CD4-positive, alpha-beta T cell treated with Interleukin-6 at 100 ng/mL for 8 hours (primary cell): ENCODE measurements at places on chromosomes 6 and 20.

- no peak for DNase-seq
These were observed 303.1 kb downstream of the CDH26 start for GRCh38 chr20:60261333-60261732.

DNA sequence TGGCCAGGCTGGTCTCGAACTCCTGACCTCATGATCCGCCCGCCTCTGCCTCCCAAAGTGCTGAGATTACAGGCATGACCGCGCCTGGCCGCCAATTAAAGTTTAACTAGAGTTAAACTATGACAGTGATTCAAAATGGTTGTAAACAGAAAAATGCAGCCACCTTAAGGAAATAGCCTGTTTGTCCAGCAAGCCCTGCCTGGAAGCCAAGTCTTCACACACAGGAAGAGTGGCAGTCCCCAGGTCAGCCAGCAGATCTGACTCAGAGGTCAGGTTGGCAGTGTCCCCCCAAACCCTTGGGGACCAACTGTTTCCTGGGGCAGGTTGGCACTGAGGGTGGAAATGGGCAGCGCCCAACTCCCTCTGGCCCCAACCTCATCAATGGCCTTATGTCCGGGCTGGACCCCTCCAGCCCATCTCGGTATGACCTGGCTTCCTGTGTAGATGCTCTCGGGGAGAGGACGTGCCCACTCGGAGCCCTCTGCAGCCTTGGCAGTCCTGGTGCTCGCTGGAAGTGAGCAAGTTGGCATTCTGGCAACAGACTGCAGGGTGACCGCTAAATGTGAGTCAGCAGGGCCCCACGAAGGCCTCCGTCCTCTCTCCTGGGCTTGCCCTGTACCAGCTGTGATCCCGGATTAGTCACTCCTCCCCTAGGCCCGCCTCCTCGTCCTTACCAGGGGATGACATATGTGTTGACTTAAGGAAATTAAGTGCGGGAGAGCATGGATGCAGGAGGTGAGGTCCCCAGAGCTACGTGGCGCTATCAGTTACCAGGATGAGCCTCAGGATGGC lies 9.7 kb upstream of the HSP90AB1 start:
- peak; percentile 77 for DNase-seq

DNA sequence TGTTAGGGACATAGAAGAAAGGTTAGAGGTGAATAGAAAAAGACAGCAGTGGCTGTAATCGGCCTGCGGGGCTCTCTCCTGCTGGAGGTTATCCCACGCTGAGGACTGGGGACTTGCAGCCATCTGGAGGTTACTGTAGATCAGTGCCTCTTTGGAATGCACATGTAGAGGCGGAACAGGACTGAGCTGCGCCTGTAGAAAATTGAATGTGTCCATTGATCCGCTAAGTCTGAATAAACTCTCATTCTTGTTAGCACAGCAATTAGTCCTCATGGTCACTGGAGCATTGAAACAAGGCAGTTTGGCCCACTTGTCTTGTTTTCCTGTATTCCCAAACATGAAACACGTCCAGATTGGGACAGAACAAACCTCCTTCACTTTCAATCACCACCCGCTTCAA lies 46.3 kb upstream of the F13A1 start:
- DNase-seq = no peak

GRCh38 chr20:63378626-63379025 lies 17.5 kb upstream of the CHRNA4 start:
- no peak for DNase-seq

GRCh38 chr6:34316431-34317171 lies 67.8 kb upstream of the SMIM29 start:
- no peak for DNase-seq

- peak; percentile 73 for DNase-seq
These were observed 25.6 kb upstream of the HLA-DQB1 start for GRCh38 chr6:32692019-32692418.

GRCh38 chr20:4243071-4243470 lies 227.7 kb upstream of the RNF24 start:
- DNase-seq = no peak

DNA sequence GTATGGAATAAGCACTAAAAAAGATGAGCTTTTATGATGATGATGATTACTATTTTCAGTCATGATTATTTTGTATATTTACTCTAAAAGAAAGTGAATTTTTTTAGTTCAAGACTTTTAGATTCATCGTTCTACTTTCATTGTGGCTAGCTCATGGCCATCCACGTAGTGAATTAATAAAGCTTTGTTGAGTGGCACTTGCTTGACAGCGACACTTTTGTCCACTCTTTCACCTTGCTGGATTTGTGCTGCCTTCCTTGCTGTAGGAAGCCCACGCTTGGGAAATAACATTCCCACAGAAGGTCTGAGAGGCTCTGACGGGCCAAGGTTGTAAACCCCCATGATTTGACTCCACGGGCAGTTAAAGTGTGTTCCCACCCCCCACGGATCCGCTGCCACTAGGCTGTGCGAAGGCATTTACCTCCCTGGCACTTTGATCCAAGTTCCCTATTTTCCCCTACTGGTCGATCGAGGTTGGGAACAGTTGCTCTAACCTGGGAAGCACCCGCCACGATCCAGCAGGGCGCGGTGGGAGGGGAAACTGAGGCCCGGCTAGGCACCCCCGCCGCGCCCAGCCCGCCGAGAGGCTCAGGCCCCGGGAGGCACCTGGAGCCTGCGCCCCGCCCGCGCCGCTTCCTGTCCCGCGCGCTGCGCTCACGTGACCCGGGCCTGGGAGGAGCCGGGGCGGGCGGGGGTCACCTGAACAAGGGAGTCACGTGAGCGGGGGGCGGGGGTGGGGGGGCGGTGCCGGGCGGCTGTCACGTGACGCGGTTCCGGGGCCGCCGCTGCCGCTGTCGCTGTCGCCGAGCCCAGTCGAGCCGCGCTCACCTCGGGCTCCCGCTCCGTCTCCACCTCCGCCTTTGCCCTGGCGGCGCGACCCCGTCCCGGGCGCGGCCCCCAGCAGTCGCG lies at the start of gene IGF2R:
IGF2R (plus strand) TSS at position 788 of the 909 bp plus-strand sequence. CDS start 165 bp downstream, outside the sequence.
- DNase-seq = peak; percentile 95

- no peak for DNase-seq
These were observed 78.8 kb upstream of the MAP7 start for GRCh38 chr6:136628996-136629395.

DNA sequence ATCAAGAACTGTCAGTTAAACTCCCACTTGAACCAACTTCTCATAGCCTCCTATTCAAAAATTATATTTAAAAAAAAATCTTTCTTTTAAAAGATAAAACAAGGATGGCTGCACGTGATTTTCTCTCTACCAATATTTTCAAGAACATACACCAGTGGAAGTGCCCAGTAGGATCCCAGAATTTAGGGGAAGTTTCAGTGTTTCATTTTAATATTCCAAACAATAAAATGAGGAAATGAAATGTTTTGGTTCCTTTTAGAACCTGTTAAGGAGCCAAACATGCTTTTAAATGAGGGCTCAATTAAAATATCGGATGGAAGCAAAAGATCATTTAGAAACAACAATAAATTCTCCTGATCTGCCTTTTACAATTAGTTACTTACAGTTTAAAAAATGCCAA lies 26.4 kb upstream of the PRELID3B start:
- DNase-seq = no peak

- DNase-seq = no peak
These were observed 63.6 kb downstream of the RIPOR3 start for GRCh38 chr20:50627747-50628146.

GRCh38 chr6:136337121-136337520 lies 47.5 kb upstream of the BCLAF1 start:
- DNase-seq = no peak

DNA sequence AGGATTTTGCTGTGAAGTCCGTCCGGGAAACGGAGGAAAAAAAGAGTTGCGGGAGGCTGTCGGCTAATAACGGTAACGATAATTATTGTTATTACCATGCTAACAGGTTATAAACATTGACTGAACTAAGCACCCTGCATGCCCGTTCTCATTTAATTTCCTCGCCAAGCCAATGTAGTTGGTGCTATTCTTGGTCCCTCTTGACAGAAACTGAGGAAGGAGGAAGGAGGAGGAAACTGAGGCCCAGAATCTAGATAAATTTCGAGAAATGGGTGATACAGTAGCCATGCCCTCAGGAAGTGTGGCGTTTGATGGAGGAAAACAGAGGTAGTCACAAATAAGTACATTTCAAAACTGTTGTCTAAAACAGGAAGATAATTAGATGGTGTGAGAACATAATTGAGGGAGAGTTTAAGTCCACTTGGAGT lies 474 bp downstream of the TPX2 start:
- no peak for DNase-seq

DNA sequence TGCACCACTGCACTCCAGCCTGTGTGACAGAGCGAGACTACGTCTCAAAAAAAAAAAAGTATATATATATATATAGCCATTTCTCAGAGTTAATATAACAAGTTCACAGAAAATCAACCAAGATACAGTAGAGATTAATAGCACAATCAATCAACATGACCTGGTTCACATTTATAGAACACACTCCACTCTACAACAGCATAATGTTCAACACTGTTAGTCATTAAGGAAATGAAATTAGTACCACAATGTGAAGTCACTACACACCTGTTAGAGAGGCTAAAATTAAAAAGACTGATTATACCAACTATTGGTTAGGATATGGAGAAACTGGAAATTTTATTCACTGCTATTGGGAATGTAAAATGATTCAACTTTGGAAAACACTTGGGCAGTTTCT lies 387.7 kb downstream of the QKI start:
- no peak for DNase-seq

GRCh38 chr6:100850174-100850573 lies 31.0 kb downstream of the ASCC3 start:
- DNase-seq = no peak

- no peak for DNase-seq
These were observed 2.1 kb downstream of the CALHM6 start for GRCh38 chr6:116463301-116463700.

- DNase-seq = no peak
These were observed 65.5 kb downstream of the PLCB4 start for GRCh38 chr20:9134346-9134745.

DNA sequence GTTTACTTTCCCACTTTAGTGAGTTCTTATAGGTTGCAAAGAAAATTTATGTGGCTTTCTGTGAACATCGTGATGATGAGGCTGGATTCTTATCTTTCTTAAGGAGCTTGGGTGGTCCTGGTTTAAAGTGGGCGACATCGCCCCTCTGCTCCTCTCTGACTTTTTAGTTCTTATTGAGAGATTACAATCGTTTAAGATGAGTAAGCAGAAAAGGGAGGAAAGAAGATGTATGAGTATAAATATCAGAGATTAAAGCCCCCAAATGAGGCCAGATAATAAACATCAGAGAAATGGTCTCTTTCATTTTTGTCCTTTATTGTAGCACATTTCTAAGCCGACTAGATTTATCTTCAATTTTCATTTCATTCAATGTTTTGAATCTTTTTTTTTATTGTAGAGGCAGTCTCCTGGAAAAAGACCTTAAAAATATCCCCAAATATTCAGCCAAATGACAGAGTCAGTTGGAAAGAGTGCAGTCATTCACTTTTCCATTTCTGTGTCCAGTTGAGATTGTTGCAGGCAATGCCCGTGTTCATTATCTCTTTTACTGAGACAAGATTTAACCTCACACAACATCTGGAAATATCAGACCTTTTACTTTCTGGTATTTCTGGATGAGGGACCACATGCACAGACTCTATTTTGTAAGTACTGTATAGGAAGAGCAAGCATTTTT lies 62.0 kb upstream of the PDE7B start:
- no peak for DNase-seq

DNA sequence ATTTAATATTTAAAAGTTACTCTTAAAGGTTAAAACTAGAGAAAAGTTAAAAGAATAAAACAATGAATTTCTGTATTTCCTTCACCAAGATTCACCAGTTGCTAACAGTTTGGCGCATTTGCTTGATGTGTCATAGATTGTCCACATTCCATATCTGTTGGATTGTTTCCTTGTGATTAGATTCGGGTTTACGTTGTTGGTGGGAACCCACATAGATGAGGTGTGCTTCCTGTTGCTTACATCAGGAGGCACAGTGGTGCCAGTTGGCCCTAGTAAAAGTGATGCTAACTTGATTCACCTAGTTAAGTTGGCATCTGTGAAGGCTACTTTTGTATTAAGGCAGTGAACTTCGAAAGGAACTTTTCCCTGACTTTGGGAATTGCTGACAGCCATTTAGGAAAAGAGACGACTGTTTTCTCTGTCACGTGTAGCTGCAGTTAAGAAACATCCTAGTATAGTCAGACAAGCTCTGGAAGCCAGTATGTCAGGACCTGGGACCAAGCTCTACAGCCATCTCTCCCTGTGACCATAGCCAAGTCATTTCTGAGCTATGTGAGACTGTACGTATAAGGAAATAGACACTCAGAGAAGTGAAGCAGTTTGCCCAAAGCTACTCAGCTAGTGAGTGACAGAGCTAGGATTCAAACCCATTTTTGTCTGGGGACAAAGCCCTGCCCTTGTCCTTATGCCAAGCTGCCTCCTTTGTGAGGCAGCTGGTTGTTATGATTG lies 49.0 kb downstream of the PPARD start:
- peak; percentile 28 for DNase-seq

DNA sequence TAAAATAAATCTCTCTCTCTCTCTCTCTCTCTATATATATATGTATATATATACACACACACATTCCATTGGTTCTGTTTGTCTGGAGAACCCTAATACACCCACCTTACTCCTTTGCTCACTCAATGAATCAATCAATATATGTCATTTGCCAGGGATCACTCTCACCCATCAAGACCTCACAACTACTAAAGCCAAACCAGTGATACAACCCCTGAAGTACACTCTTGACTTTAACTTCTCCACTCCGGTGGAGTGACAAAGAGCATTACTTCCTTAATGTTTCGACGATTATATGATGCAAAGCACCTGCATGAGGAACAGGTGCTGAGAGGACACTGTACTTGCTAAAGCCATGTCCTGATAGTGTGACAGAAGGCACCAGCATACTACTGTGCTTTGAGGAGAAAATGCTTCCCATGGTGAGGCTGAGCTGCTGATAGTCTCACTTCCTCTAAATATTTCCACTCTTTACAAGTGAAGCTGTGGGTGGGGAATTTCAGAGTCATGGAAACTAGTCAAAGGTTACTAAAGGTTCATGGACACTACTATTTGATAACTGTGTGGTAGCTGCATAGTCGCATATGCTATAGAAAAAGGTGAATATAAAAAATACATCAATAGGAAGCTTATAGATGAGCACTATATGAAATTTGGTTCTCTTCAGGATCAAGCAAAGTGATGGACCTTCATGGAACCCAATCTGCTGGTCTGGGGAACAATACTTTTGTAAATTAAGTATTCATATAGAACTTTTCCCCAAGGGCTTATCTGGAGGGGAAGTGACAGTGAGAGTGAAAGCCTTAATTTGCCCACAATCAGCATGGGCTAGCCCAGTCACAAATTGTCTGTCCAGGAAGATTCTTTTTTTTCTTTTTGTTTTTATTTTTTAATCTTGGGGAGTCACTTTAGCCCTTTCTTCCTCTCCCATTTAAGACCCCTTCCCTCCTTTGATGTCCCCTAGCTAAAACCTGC lies 141.9 kb upstream of the NEDD9 start:
- no peak for DNase-seq

- no peak for DNase-seq
These were observed 1278.8 kb upstream of the EYS start for GRCh38 chr6:66985816-66986215.

GRCh38 chr6:14020551-14020950 lies 95.8 kb downstream of the RNF182 start:
- no peak for DNase-seq
